HTR-8/SVneo (cell line): ENCODE measurements at places on chromosomes 6 and 20.

GRCh38 chr6:164283574-164283973 is 869.1 kb downstream of the QKI start:
- DNase-seq, result no peak

DNA sequence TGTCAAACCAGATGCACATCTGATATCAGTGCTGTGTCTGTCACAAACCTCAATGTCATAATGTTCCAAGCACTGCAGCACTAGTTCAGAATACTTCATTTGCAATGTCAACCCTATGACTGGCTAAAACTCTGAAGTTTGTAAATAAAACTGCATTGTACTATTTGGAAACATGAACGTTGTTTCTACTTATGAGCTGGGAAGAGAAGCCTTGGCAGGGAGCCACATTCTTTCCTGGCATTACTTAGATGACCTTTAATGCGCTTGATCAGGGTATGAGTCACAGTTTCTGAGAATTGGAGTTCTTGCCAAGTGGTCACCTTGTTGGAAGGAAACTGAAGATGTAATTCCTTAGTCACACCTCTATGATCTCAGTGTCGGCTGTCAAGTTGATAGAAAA is 664.8 kb upstream of the MMS22L start:
- DNase-seq, result no peak

GRCh38 chr20:10557685-10558084 is 116.1 kb downstream of the JAG1 start:
- DNase-seq, result no peak

- no peak for DNase-seq
Observed at GRCh38 chr6:90251295-90251992, 45.2 kb downstream of the BACH2 start.

DNA sequence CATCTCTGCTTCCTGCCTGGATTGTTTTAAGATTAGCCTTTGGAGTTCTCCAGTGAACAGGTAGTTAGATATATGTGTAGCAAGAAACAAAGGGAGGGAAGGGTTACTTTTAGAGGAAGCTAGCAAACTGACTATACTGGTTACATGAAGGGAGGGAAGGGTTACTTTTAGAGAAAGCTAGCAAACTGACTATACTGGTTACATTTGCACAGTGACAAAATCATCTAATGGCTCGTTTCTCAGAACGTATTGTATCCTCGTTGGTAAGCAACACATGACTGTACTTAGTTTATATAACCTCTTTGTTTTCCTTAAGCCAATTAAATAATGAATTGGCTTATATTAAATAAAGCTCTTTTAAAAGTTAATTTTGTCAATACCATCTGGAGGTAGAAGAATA is 540.9 kb downstream of the EPM2A start:
- no peak for DNase-seq

- peak; percentile 76 for DNase-seq
Observed at GRCh38 chr20:63232235-63233060, 3.3 kb upstream of the BIRC7 start.

DNA sequence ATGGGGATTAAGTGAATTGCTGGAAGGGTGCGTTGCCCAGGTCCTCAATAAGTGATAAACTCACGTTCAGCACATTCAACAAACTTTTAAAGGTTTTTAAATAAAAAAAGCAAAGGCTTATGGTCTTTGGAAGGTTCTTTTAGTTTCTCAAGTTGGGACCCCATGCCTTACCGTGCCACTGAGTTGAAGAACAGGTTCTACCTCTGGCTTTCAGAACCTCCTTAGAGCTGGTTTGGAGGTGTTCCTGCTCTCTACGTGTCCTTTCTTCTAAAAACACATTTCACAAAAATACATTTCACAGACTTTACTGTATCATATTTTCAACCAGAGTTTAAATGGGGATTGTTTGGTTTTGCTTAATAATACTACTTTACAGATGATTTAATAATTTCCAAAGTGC is 29.0 kb downstream of the ARID1B start:
- DNase-seq, result no peak

DNA sequence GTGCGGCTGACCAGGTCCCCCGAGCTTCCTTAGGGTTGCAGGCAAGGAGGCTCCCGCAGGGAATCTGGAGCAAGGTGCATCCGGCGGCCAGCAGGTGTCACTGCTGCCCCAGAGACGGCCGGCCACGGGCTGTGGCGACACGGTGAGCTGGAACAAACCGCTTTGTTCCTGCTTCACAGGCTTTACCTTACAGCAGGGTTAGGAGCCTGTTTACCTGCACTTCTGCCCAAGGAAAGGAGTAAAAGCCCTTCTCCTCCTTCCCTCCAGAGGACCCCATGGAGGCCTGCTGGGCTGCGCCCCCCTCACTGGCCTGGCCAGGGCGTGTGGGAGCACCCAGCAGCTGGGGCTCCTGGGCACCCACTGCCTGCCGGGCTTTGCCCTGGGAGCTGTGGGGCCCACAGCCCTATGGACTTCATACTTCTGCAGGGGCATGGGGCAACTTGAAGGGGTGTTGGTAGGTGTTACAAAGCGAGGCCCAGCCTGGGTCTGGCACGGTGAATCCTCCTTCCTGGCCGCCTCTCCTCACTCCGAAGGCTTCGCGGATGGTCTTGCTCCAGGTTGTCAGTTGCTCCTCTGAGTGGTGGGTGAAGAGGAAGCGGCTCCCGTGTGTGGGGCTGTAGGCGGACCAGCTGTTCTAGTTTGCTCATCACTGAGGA is 88.4 kb downstream of the CDC5L start:
- peak; percentile 90 for DNase-seq

DNA sequence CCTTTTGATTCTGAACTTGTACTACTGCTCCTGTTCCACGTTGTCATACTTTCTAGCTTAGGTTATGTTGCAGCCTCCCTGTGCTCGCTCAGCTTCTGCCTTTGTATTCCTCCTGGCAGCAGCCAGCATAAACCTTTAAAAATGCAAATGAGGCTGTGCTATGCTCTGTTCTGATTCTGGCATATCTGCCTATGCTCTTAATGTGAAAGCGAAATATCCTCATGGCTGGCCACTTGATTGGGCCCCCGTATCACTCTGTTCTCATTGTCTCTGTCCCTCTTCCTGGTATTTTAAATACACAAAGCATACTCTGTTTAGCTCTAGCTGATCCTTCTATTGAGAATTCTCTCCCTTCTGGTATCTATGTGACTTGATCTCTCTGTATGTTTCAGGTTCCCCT is 139.0 kb downstream of the JARID2 start:
- DNase-seq, result no peak

DNA sequence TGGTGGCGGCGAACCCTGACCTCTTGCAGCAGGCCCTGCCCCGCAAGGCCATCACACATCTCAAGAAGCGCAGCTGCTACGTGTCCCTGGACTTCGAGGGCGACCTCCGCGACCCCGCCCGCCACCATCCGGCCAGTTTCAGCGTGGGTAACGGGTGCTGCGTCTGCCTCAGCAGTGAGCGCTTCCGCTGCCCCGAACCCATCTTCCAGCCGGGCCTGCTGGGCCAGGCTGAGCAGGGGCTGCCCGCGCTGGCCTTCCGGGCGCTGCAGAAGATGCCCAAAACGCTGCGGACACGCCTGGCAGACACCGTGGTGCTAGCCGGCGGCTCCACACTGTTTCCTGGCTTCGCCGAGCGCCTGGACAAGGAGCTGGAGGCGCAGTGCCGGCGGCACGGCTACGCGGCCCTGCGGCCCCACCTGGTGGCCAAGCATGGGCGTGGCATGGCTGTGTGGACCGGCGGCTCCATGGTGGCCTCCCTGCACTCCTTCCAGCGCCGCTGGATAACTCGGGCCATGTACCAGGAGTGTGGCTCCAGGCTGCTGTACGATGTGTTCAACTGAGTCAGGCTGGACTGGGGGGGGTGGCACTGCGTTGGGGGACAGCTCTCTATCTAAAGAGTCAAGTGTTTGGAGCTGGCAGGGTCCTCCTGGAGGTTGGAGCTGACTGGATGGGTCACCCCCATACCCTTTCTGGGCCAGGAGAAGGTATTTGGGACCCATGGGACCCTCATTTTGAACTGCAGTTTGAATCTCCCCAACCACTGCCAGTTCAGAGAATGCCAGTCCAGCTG is 1.1 kb downstream of the ACTL10 start:
- DNase-seq, result no peak

- DNase-seq, result no peak
Observed at GRCh38 chr6:102571236-102571908, 1177.9 kb downstream of the GRIK2 start.

DNA sequence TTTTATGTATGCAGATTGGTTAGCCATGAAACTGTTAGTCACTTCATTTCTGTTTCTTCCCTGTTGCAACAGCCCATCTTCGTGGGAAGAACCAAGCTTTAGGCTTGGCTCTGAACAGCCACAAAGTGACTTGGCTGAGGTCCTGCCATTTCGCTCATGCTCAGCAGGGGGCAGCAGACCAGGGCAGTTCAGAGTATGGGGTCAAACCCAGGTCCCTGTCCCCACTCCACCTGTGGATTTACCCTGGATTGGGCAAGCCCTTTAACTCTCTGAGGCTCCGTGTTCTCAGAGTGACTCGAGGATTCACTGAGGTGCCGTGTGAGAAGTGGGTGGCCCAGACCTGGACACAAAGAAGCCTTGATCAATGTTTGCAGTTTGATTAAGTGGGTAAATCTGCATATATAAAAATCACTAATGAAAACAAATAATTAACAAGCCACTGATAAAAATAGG is 19.8 kb upstream of the MAP1LC3A start:
- peak; percentile 60 for DNase-seq

DNA sequence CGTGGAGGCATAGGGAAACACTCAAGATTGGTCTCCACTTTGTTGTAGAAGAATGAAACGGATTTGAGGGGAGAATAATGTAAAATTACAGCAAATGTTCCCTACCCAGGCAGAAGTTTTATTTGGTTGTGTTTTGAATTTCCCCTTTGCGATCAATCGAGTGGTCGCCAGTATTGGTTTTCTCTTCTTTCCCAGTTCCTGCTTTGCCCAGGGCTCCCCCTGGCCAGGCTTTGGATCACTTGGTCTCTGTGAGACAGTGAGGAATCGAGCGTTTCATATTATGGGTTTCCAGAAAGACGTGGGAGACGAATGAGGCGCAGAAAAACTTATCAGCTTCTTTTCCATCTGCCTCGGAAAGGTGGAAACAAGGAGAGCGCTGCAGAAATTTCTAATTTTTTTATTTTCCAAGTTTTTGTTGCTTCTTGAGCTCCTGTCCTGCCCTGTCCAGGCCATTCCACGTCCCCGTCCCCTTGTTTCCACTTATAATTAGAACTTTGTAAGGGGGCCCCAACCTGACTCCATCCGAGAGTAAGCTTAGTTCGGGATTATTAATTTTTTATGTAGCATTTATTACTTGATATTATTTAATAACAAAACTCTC is 7.5 kb upstream of the TBX18 start:
- DNase-seq, result no peak

DNA sequence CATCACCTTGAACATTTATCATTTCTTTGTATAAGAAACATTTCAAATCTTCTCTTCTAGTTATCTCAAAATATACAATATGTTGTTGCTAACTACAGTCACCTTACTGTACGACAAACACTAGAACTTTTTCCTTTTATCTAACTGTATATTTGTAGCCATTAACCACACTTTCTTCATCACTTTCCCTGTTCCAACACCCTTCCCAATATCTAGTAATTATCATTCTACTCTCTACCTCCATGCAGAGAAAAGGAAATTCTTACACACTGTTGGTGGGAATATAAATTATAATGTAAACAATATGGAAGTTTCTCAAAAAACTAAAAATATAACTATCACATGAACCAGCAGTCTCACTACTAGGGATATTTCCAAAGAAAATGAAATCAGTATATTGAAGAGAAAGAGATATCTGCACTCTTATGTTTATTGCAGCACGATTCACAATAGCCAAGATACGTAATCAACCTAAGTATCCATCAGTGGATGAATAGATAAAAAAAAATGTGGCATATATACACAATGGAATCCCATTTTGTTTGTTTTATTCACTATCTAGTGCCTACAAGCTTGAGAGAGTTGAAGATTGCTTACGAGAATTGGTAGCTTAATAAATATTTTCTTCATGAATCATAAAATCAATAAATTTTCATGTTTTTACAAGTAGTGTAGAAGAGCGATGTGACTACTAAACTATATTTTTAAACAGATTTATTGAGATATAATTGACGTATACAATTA is 2.4 kb downstream of the RHAG start:
- no peak for DNase-seq

- peak; percentile 20 for DNase-seq
Observed at GRCh38 chr6:11224252-11224965, 8.1 kb downstream of the NEDD9 start.

GRCh38 chr6:28209753-28210535 is 15.1 kb upstream of the ZSCAN9 start:
- no peak for DNase-seq

GRCh38 chr20:21967481-21967880 is 262.0 kb downstream of the PAX1 start:
- no peak for DNase-seq

- no peak for DNase-seq
Observed at GRCh38 chr6:136189104-136189503, 61.0 kb downstream of the MTFR2 start.

GRCh38 chr20:21099751-21100577 is 6.2 kb downstream of the LINC00237 start:
- no peak for DNase-seq

GRCh38 chr6:166999145-166999883 is at the start of gene CEP43:
Gene CEP43 (plus strand): TSS chr6:166999397. CDS start chr6:166999413, 16 bp downstream.
- peak; percentile 87 for DNase-seq

DNA sequence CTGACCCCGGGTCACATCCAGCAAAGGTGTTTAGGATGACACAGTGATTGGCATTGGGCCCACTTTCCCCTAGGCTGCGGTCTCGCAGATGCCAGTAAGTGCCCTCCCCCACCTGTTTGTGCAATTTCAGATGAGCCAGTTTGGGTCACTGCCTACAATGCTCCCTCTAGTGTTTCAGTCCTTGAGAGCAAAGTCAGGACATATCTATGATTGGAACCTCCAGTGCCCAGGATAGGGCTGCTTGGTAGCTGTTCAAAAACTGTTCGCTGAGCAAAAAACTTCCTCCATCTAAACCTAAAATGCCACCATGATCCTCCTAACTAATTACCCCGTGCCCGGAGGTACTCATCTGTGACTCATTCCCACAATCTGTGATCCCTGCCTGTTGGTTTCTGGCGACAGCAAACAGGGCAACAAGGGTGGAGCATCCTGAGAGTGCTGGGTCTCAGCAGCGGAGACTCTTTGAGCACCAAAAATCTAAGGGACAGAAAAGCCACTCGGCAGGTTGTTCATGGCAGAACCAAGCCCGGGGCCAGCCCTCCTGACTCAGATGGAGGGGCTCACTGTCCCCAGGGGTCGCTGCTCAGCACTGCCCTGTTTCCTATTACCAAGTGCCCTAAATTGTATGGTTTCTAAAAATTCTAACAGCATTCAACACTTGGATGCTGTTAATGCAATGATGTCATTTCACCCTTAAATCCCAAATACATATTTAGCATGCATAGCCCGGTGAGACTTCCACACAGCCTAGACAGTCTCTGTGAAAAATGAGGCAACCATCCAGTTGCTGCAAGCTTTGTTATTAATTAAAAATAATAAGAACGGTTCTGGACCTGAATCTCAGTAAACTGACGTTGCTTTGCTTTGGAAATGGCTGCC is 5.0 kb downstream of the VSX1 start:
- DNase-seq, result no peak

GRCh38 chr6:1997702-1998101 is 247.7 kb downstream of the GMDS start:
- DNase-seq, result no peak

GRCh38 chr6:99617131-99617530 is 10.5 kb downstream of the PRDM13 start:
- no peak for DNase-seq
